ENCODE measurements at places on chromosomes 12 and 14. TPM values are rescaled to one million over a fixed set of nuclear protein-coding genes. Genes with fewer than 3 reads are reported as not detected.

Gene TAS2R19
- polyA plus RNA-seq = 1.8 TPM

- no peak for DNase-seq
These were observed at the start of gene C14orf39 for GRCh38 chr14:60485598-60486251. TSS of gene C14orf39 (minus strand) at chr14:60486063. CDS start at chr14:60485078, 985 bp downstream.

DNA sequence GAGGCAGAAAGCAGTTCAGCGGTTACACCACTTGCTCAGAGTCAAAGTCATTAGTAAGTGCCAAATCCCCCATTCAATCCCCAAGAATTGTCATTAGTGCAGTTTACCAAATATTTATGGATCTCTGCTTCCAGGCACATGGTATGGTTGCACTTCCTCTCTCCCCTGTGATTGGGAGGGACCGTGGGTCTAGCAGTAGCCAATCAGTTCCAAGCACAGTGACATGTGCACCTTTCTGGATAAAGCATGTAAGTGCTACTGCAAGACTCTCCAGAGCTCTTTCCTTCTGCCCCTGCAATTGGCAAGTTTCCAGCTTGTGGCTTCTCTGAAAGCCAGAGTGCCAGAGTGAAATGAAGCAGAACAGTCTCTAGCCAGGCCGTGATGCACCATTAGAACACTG, 85.3 kb upstream of the FLRT2 start:
- no peak for DNase-seq

GRCh38 chr14:54590481-54590880, 23.6 kb downstream of the SAMD4A start:
- no peak for DNase-seq

GRCh38 chr14:59028476-59029202, 159.8 kb upstream of the DAAM1 start:
- peak; percentile 74 for DNase-seq
